H1 (cell line): ENCODE measurements at places on chromosomes 2 and 18. TPM values are rescaled to one million over a fixed set of nuclear protein-coding genes. Genes with fewer than 3 reads are reported as not detected.

GRCh38 chr2:68727683-68728375 is 6.8 kb upstream of the ARHGAP25 start:
- no peaks in the 10 kb centered on the region for H3K4me1 ChIP-seq
- no peaks in the 10 kb centered on the region for H3K36me3 ChIP-seq
- H3K4me3 ChIP-seq: no peak overlapping the region

DNA sequence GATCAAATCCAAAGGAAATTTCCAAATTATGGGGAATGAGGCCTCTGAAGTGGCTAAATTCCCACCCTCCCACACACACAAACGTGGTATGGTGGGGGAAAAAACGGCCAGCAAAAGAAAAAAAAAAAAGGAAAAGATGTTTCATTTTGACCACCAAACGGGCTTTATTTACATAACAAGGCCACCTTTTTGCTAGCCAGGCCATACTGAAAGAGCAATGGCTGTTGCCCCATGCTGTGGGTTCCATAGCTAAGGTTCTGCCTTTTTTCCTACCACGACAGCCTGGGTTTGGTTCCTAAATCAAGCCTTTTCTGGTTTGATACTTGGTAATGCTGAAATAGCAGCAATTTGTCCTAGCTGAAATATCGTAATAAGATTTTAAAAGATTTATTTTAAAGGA is 14.0 kb upstream of the IL1B start:
- no peaks in the 10 kb centered on the region for H3K27me3 ChIP-seq
- H3K27ac ChIP-seq: peak overlapping the region; percentile 41; the same call in 1 of the 2 replicates
- peaks cover 3% of the 10 kb centered on the region; the same call in 1 of the 2 replicates for H3K4me1 ChIP-seq
- no peak overlapping the region for H3K4me3 ChIP-seq

The ZNF521 gene
- 15.8 and 16.8 TPM in 2 replicates for total RNA-seq

DNA sequence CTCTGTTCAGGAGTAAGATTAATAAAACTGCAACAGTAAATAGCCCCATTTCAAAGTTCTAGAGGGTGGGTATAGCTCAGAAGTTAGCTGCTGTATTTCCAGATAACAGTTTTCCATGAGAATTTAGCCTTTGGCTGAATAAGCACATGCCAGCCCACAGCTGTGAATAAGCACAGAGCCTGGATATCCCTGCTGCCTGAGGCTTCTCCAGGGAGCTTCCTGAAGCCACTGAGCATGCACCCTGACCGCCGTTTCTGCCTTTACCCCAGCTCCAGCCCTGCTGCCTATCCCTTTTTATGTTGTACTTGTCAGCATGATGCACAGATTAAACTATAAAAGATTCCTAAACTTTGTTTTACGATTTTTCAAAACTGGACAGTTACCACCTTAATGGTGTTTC is 85.3 kb downstream of the FEZ2 start:
- H3K27ac ChIP-seq: no peak overlapping the region
- peaks cover 4% of the 10 kb centered on the region; the same call in 1 of the 2 replicates for H3K4me1 ChIP-seq
- DNase-seq: no peak
- H3K27me3 ChIP-seq: no peaks in the 10 kb centered on the region
- no peak overlapping the region for H3K4me3 ChIP-seq

The DSG2 gene
- 138 and 144 TPM in 2 replicates for total RNA-seq

The PECR gene
- 17.5 and 19.2 TPM in 2 replicates for total RNA-seq

DNA sequence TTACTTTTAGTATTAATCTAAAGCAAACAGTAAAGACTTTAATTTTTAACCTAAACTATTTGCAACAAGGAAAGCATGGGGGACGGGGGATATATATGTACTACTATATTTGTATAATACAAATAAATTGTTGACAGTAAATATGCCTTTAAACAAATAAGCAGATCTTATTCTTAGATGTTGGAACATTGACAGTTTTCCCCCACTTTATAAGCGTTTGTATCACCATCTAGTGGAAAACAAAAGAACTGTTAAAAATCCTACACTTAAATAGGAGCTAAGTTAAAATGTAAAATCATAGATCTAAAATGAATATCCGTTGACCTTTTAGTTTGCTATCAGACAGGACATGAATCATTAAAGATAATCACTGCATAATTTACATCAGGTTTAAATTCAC is 50.0 kb downstream of the RBBP8 start:
- no peak overlapping the region for H3K27ac ChIP-seq
- peaks cover 16% of the 10 kb centered on the region for H3K36me3 ChIP-seq
- H3K27me3 ChIP-seq: no peaks in the 10 kb centered on the region
- no peaks in the 10 kb centered on the region for H3K4me1 ChIP-seq
- H3K4me3 ChIP-seq: no peak overlapping the region
- no peak for DNase-seq

DNA sequence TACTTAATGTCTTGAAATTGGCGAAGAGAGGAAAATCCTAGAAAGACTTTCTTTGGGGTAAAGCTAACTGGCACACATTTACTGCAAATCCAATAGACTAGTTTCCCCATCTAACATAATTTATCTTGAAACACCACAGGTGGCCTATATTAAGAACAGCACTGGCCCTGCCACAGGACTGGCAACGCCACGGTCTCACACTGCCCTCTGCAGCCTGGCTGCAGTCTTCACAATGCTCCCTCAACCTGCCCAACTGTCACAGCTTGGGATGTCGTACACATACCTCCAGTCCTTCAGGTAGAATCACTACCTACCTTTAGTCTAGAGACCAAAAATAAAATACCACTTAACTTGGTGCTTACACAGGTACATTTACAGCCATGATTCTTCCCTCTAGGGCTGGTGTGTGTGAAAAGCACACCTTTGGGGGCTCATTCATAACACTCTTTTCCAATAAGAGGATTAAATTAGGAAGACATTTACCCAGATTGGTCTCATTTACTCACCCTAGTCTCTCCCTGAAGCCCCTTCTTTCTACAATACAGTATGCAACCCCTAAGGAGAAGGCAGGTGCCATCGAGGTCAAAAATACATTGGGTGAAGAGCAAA is 222.2 kb downstream of the C1D start:
- DNase-seq: peak; percentile 68
- H3K27me3 ChIP-seq: no peaks in the 10 kb centered on the region
- no peaks in the 10 kb centered on the region for H3K4me1 ChIP-seq
- no peak overlapping the region for H3K27ac ChIP-seq
- no peak overlapping the region for H3K4me3 ChIP-seq

- H3K27me3 ChIP-seq: peaks cover 6% of the 10 kb centered on the region; the same call in 1 of the 2 replicates
- no peak overlapping the region for H3K27ac ChIP-seq
- no peak for DNase-seq
- no peaks in the 10 kb centered on the region for H3K36me3 ChIP-seq
Measured at GRCh38 chr2:69300650-69301049, 86.4 kb downstream of the GFPT1 start.

DNA sequence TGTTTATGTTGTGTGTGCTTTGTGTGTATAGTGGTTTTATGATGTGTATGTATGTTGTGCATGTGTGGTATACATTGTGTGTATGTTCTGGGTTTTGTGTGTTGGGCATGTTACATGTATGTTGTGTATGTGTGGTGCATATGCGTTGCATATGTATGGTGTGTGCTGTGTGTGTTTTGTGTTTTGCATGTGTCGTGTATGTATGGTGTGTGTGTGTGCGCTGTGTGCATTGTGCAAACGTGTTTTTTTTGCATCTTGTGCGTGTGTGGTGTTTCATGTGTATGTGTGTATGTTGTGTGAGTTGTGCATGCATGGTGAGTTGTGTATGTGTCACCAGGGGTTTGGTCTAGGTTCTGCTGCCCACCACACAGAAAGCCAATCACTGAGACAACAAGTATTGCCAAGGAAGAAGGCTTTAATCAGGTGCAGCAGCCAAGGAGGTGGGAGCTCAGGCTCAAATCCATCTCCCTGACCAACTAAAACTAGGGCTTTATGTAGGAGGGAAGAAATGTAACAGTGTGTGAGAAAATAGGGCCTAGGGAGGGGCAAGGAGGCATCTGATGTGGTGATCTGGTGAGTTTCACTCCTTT is 115.7 kb downstream of the FAM168B start:
- peaks cover 6% of the 10 kb centered on the region; the same call in 1 of the 2 replicates for H3K36me3 ChIP-seq
- no peak for DNase-seq
- no peak overlapping the region for H3K27ac ChIP-seq
- H3K4me1 ChIP-seq: no peaks in the 10 kb centered on the region
- no peaks in the 10 kb centered on the region for H3K27me3 ChIP-seq

GRCh38 chr2:133411857-133412256 is 156.4 kb downstream of the NCKAP5 start:
- H3K27me3 ChIP-seq: no peaks in the 10 kb centered on the region; the same call in 1 of the 2 replicates
- H3K27ac ChIP-seq: no peak overlapping the region
- H3K4me1 ChIP-seq: no peaks in the 10 kb centered on the region
- no peaks in the 10 kb centered on the region for H3K36me3 ChIP-seq
- no peak for DNase-seq

GRCh38 chr2:139259422-139260051 is 479.3 kb upstream of the NXPH2 start:
- no peaks in the 10 kb centered on the region for H3K27me3 ChIP-seq
- DNase-seq: no peak
- H3K36me3 ChIP-seq: no peaks in the 10 kb centered on the region
- no peak overlapping the region for H3K27ac ChIP-seq
- no peak overlapping the region for H3K4me3 ChIP-seq

DNA sequence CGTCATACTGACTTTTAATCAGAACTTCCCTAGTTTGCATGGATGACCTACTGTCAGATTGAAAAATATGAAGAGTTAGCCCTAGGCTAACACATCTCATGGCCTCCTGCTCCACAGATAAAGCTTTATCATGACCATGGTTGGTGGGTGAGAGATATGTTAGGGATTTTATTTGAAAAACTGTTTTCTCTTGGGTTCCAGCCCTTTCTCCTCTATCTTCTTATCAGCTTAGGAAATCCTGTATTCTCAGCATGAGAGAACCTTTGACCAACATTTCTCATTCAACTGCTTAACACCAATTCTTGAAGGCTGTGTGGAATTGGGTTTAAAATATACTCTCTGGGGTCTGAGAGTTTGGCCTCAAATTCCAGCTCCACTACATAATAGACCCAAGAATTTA is 1407.0 kb upstream of the CELF4 start:
- H3K27ac ChIP-seq: no peak overlapping the region
- no peaks in the 10 kb centered on the region for H3K4me1 ChIP-seq
- no peaks in the 10 kb centered on the region for H3K36me3 ChIP-seq
- DNase-seq: no peak

DNA sequence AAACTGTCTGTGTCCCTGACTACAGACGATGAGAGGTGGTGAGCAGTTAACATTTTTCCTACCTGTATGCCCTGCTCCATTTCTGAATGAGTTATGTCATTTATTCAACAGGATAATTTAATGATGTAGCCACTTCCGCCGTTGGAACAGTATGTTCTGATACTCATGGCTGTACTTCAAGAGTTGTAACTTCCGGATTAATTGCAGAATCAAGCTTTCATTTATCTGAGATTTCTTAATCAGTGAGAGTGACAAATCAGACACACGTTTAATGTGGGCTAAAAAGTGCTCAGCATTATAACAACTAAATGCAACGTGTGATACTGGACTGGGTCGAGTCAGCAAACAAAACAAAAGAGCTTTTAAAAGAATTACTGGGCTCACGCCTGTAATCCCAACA is 107.7 kb downstream of the KCTD1 start:
- H3K4me3 ChIP-seq: no peak overlapping the region
- no peaks in the 10 kb centered on the region for H3K27me3 ChIP-seq
- no peak for DNase-seq
- H3K36me3 ChIP-seq: no peaks in the 10 kb centered on the region
- H3K4me1 ChIP-seq: no peaks in the 10 kb centered on the region

GRCh38 chr2:148501545-148501944 is 143.0 kb upstream of the EPC2 start:
- H3K4me3 ChIP-seq: no peak overlapping the region
- H3K36me3 ChIP-seq: no peaks in the 10 kb centered on the region
- no peaks in the 10 kb centered on the region for H3K4me1 ChIP-seq

The G6PC2 gene
- not detected in 2 replicates for total RNA-seq

The KCTD1 gene
- 14.0 and 17.6 TPM in 2 replicates for total RNA-seq

DNA sequence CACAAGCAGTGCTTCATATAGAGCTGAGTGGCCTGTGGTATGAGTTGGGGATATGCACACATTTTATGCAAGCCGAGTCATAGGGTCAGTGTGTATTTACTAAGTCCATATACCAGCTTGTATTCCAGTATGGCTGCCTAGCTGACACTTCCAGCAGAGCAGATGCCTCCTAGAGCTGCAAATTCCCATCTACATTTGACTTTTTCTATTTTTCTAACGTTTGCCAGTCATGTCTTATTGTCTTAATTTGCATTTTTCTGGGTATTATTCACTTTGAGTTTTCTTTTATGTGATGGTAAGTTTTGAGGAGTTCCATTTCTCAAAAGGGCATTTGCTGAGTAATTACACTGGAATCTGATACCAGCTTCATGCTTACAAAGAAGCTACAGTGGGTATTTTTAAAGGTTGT is 334.5 kb upstream of the CDH2 start:
- no peak overlapping the region for H3K4me3 ChIP-seq
- no peak overlapping the region for H3K27ac ChIP-seq

- no peaks in the 10 kb centered on the region for H3K4me1 ChIP-seq
- no peaks in the 10 kb centered on the region for H3K27me3 ChIP-seq
- no peak for DNase-seq
Measured at GRCh38 chr2:175926272-175926671, 75.8 kb downstream of the LNPK start.

DNA sequence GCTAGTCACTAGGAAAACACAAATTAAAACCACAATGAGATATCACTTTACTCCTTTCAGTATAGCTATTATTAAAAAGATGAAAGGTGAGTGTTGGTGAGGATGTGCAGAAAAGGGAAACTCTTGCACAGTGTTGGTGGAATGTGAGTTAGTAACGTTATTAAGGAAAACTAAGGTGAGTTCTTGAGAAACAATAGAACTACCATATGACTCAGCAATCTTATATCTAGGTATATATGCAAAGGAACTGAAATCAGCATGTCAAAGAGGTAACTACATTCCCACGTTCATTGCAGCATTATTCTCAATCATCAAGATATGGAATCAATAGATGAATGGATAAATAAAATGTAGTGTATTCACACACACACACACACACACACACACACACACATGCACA is 117.3 kb upstream of the HNMT start:
- no peak for DNase-seq
- H3K36me3 ChIP-seq: no peaks in the 10 kb centered on the region
- H3K4me3 ChIP-seq: no peak overlapping the region
- H3K4me1 ChIP-seq: peaks cover 6% of the 10 kb centered on the region; the same call in 1 of the 2 replicates
- H3K27ac ChIP-seq: no peak overlapping the region
- no peaks in the 10 kb centered on the region for H3K27me3 ChIP-seq

The GLB1L gene
- total RNA-seq: 3.2 and 3.7 TPM in 2 replicates

GRCh38 chr18:12085136-12085535 is 8.5 kb upstream of the ANKRD62 start:
- no peaks in the 10 kb centered on the region for H3K4me1 ChIP-seq
- H3K36me3 ChIP-seq: no peaks in the 10 kb centered on the region
- H3K4me3 ChIP-seq: no peak overlapping the region

The OSR1 gene
- total RNA-seq: 0.22 TPM in 1 of 2 replicates, not detected in the other
